ENCODE measurements at places on chromosomes 3 and 15.

DNA sequence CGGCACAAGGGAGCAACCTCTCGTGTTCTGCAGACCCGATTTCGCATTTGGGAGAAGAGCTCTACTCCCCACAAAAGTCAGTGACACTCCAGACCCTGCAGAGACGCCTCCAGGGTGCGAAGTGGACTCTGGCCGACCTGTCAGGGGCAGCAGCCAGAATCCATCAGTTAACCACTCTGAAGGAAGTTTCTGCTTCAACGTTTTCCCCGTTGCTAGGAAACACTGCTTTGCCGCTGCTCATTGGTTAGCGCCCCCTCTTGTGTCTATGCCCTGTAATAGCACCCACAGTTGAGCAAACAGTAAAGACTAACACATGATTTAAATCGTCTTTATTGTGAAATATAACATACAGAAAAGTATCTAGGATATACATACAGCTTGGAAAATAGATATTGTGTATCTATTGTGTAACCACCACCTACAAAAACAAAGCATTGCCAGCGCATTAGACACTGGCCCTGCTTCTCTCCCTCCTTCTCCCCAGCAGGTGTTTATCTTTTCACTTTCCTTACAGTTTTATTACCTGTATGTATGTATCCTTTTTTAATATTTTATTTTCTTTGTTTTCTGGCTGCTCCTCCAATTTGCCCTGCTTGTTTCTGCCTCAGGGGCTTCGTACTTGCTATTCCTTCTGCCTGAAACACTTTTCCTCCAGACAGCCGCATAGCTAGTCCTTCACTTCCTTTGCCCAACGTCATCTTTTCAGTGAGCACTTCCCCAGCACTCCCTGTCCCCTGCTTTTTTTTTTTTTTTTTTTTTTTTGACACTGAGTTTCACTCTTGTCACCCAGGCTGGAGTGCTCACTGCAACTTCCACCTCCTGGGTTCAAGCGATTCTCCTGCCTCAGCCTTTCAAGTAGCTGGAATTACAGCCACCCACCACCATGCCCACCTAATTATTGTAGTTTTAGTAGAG, 38.8 kb downstream of the TMEM40 start:
- no peak for DNase-seq

GRCh38 chr3:163368168-163368567, 1710.1 kb downstream of the SI start:
- DNase-seq: no peak

DNA sequence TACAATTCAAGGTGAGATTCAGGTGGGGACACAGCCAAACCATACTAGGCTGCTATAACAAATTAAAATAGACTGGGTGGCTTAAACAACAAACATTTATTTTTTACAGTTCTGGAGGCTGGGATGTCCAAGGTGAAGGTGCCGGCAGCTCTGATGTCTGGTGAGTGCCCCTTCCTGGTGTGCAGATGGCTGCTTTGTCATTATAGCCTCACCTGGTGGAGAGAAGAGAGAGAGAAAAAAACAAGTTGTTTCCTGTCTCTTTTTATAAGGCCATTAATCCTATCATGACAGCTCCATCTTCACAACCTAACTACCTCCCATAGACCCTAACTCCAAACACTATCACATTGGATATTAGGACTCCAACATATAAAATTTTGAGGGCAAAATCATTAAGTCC, 279.7 kb downstream of the ZIC1 start:
- no peak for DNase-seq

DNA sequence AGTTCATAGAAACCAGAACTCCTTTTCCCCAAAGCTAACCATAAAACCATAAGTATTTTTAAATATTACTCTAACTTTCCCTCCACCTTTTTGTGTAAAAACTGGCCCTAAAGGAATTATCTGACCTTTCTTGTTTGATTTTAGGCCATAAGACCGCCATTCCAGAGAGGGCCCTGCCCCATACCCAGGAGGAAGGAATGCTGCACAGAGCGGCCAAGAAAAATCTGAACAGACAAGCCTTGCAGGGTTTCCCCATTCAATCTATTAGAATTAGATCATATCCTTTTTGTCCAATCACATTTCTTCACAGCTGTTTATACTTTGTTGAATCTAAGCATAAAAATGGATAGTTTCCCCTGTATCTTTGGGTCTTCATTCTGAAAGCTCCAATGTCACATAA, 97.1 kb downstream of the B3GALNT1 start:
- no peak for DNase-seq

DNA sequence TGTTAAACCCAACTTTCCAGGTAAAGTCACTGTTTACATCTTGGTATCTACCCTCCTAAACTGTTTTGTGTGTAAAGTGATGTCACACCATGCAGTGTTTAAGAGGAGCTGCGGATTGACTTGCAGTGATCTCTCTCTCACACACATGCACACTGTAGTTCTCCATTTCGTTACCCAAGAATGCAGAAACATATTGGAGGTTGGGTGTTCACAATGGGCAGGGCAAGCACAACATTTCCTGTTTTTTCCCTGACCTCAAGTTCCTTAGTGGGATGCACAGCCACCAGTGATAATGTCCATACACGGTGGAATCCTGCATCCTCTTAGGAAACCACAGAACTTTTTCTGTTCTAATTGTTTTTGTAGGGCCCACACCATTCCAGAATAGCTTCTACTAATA, 85.3 kb upstream of the CFAP20DC start:
- DNase-seq: no peak

DNA sequence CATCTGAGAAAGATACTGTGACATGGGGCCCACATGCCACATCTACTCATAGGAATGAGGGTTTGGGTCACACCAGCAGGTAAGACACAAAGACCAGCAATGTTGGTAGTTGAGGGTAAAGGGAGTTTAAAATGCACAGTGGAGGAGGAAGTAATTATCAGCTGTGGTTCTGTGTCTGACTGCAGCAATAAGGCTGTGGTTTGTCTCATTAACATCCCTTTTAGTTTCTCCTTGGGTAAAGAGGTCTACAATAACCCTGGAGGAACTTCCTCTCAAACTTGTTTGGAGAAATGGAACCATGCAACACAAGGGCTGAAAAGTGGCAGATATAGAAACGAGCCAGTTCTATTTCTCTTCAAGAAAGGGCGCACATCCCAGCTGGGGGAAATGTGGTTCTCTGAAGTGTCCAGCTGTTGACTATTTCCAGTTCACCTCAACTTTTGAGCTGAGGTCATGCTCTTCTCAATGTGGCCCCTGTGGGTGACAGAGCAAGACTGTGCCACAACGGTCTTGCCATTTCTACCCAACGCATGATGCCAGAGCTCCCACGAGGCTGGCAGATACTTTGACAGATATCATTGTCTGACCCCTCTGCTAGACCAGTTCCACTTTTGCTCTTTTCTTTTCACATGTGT, 234.3 kb downstream of the SQOR start:
- no peak for DNase-seq

GRCh38 chr15:99963976-99964375, 230.7 kb upstream of the LYSMD4 start:
- no peak for DNase-seq

DNA sequence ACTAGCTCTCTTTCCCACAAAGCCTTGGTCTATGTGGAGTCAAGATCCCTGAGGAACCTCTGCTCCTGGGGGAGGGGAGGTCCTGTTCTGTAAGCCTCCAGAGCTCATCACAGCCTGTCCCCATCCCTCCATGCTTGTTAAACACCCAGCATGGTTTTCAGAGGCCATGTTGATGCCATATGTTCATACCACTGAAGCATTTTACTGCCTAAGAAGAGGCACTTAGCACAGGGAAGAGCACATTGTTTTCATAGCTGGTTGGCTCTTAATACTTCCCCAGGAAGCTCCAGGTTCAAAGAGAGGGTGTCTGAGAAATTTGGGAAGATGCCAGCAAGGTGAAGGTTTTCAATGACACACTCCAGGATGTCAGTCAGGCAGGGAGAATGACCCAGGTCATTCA, 25.6 kb downstream of the CPNE4 start:
- no peak for DNase-seq

- DNase-seq: no peak
These were observed 420.2 kb downstream of the SI start for GRCh38 chr3:164658125-164658524.

DNA sequence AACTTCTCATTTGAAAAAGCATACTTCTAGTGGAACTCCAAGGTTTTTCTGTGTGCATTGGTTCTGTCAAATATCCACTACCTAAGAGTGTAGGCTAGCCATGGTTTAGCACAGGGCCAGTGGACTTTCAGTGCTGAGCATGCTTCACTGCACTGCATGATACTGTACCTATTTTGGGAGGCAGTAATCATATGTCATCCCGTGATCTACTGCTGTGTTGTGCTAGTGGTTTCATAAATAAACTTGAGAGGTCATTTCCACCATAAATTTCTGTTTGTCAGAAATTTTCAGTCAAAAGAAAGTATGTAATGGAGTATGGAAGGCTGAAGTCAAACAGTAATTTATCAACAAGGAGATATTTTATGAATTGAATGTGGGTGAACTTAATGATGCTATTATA, 203.6 kb downstream of the ROBO1 start:
- DNase-seq: no peak

DNA sequence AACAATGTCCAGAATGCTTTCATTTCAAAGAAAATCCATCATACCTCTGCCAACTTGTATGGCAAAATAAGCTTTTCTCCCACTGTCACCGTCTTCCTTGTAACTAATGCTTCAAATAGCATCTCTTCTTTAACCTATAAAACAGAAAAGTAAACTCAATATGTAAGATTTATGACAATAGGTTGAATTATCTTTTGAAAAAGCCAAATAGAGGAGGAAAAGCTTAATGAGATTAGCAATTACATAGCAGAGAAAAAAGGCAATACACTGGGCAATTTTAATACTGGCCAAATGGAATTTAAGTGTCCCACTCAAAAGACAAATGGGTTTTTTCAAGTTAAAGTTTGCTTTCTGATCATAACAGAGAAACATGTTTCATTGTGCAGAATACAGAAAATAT, 118.1 kb downstream of the MYO9A start:
- DNase-seq: no peak

DNA sequence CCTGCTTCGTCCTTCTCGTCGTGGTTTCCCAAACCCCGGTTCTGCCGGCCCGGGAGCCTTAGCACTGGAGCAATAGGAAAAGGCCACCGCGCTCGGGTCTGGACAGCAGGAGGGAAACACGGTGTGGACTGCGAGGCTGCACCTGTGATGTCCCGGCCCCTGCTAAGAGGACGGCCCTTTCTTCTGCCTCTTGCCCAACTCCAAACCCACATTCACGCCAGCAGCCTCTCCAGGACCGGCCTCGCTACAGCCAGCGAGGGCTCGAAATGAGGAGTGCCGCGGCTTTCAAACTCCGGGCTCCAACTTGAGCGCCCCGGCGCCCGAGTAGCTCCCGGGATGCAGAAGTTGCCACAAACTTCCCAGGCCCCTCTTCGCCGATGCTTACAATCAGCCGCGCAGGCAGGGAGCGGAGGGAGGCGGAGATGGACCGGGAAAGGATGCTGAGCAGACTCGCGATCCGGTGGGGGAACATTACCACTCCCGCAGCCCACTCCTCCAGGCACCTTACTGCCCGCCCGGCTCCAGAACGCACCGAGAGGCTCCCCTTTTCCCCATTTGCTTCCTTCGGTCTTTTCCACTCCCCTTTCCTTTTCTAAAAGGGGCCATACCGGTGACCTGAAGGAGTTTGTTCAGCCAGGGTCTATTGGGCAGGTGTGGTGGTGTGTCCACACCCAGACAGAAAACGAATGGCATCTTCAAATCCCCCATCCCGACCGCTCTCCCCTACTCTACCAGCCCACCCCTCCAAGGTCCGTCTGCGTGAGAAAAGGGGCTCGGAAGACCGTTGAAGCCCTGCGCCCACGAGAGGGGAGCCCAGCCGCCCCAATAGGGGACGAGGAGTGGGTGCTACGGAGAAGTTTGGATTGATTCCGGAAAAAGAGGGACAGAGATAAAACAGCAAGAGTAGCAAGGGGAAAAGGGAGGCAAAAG, 18.8 kb upstream of the SATB1 start:
- DNase-seq: no peak

GRCh38 chr3:32493437-32494414, 8.9 kb downstream of the CMTM6 start:
- no peak for DNase-seq

DNA sequence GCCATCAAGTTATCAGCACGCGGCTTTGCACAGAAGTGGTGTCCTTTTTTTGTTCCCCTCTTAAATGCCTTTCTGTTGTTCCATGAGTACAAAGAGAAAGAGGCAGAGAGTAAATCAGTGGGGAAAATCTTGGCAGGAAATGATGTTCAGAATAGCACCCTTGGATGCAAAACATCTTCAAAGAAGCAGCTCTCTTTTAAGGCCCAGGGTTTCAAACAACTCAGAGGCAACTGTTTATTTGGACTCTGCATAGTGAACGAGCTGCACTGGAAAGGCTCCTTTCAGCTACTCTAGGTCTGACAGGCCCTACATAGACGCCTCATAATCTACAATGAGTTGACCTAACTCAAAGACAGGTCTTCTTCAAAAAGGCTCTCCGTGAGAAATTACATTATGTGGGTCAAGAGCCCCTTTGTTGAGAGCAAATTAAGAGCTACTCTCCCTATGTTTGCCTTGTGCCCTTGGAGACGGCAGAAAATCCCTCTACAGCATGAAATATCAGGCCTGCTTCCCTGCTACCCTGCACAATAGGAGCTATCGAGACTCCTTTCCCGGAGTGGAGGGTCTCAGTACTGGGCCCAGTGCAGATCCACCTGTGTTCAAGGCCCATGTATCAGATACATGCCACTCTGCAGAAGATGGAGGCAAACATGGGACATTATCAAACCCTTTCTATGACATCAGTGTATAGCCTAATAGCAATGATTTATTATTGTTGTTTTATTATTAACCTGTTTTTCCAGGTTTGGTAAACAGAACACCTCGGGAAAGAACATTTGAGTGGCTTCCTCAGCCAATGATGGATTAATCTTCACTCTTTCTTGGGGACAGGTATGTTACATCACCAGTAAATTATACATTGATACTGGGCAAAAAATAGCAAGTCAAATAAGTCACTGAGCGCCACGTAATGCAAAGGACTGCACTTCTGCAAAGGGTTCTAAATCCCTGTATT, 53.1 kb downstream of the HEG1 start:
- no peak for DNase-seq

DNA sequence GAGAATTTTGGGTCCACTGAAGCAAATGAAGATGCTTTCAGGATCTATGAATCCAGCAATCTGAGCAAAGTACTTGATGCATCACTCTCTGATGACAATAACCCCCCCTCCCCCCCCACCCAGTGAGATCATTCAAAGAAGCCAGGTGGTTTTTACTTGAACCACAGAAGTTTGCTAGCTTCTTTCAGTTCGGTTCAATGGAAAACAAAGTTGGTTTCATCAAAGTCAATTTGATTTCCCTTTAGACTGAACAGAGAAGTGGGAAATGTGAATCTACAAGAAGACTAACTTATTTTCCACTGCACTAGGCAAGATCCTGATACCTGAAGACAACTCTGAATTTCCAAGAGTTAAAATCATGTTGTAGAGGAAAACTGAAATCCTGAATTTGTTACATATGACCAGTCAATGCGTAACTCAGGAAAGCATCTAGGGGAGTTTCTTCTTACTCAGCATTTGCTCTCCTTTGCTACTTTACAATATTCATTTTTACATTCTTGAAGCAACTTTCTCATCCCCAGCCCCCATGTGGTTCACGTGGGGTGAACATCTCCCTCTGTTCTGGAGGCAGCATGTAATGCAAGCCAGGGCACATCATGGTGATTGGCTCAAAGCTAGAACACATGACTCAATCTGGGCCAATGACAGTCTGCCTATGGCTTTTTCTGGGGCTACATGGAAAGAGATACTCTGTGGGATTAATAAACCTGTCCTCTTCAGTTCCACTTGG, 572.6 kb downstream of the FOXP1 start:
- DNase-seq: no peak

GRCh38 chr3:62874711-62875557, at the start of gene CADPS:
Gene CADPS, minus strand, starts transcription at chr3:62875416. Its CDS starts 387 bp downstream, at chr3:62875029.
- DNase-seq: no peak

GRCh38 chr15:87348746-87349145, 907.8 kb downstream of the NTRK3 start:
- DNase-seq: no peak
